ENCODE measurements at places on chromosomes 2 and 18.

DNA sequence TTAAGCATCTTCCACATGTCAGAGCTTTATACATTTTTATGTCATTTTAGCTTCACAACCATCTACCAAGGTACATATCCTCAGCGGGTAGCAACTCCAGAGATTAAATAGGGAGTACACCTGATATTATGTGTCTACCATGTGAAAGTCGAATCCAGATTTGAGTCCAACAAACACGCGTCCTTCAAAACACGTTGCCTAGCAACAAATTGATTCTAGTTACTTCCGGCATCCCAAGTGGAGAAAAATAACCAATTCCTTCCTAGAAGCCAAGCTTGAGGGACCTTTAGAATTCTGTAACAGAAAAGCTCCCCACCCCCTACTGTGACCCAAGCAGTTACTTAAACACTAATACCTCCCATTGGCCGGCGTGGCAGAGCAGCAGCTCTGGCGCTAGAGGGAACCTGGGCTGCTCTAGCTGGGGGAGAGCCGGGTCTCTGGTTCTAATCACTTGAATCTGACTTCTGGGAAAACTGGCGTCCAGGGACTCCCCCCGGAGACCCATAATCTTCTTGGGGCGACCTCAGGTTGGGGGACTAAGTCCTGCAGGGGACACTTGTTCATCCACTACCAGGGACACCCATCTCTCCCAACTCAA lies at the start of gene ERICH2:
TSS of gene ERICH2 (plus strand) at position 371 of the 598 bp plus-strand sequence. CDS start 304 bp downstream, outside the sequence.
- peak; percentile 69 for DNase-seq

DNA sequence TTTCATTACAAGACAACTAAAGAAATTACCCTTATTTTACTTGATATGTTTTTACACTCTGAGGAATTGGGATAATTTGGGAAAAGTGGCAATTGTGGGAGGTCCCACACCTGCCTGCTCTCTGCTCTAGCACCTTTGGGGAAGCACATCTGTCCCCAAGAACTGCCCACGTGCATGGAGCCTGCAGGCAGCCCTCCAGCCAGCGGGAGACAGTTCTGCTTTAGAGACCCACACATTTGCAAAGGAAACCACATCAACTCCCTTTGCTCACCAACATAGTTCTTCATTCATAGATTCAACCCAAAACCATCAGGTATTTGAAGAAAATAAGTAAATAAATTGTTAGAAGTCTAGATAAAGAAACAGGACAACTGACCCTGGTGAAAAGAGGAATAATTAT lies 239.9 kb upstream of the ID2 start:
- no peak for DNase-seq

DNA sequence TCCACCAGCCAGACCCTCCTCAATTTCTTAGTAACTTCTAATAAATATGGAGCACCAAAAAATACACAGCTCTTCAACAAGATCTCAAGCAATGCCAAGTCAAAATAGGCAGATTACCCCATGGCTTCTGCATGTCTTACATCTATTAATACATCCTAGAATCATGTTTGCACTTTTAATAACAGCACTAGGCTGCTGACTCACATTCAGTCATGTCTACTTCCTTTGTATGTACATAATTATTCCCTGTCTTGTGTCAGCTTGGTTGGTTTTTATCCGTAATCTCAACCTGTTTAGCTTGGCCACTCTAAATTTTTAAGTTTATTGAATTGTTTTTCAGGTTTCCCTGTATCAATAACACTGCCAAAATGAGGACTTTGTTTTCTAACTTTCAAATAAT lies 420.1 kb upstream of the ACVR2A start:
- no peak for DNase-seq

- no peak for DNase-seq
These were observed 319.8 kb upstream of the HNRNPA3 start for GRCh38 chr2:176892676-176893226.

DNA sequence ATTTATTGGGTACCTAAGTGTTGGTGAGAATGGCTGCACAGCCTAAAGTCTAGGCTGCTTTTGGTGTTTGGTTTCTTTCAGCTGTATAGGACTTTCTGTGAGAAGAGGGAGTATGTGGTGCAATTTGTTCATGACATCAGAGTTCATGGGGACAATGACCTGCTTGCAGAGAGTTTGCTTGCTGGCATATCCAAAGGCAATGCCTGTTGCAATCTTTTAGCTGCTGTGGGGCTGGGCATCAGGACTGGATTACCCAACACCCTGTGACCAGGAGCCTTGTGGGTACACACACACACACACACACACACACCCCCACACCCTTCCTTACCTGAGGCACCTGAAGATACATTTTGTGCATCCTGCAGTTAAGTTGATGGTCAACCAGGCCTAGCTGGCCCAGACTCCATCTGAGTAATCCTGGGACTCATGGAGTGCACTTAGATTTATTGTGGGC lies 68.4 kb downstream of the LIPG start:
- no peak for DNase-seq

DNA sequence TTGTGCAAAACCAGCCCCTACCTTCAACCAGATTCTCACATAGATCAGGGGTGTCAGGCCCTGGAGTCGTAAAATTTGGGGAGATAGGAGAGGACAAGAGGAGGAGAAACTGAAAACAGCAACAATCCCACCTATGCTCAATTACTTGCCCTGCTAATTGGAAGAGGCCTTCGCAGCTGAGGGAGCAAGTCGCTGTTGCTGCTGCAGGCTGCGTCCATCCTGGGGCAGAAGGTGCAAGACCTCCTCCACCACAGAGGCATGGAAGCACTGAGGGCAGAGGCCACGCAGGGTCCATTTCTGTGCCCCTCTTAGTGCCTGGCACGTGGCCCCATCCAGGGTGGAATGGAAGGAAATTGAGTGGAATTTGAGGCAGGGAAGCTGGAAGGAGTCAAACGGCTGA lies 36.5 kb downstream of the CNGA3 start:
- DNase-seq: no peak

DNA sequence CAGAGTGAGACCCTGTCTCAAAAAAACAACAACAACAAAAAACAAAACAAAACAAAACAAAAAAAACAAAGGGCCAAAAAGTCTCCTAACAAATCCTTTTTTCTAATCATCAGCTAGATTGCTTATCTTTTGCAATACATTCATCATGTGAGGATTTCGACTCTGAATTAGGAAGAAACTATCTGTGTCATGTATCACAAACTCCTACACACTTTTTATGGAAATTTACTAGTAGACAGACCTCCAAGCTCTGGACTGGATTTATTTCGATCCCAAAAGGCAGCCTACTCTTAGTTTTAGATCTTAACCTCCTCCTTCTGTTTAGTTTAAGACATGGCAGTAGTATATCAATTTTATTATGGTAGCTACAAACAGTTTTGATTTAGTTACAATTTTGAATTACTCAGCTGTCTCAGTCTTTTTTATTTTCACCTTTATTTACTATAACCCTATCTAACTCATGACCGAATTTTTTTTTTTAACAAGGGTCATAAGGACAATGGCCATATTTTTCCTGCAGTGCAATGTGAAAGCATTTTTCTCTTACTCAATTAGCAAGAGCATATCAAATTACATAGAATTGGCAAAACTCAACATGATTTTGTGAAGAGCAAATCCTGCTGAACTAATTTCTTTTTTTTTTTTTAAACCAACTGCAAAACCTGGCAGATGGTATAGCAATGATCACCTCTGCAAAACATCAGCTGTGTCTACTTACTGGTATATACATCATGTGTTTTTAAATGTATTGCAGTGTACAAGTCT lies 10.7 kb upstream of the CCDC88A start:
- DNase-seq: peak; percentile 96

DNA sequence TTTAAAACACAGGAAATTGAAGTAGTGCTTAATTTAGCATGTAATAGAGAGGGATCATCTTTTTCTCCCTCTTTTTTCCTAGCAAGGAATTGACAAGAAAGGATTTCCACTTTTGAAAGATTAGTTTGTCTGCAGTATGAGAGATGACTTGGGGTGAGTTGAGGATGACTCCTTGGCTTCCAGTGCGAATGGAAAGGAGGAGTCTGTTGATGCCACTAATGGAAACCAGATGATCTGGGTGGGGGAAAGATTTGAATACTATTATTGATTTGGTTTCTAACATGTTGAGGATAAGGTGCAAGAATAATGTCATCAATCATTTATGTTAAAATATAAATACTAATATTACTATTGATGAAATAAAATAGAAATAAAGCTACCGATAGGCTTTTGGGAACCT lies 205.4 kb downstream of the PPP1R1C start:
- no peak for DNase-seq

GRCh38 chr18:43819397-43819796 lies 542.1 kb upstream of the SYT4 start:
- DNase-seq: no peak

GRCh38 chr2:130920415-130921163 lies 83.9 kb downstream of the ARHGEF4 start:
- peak; percentile 84 for DNase-seq

DNA sequence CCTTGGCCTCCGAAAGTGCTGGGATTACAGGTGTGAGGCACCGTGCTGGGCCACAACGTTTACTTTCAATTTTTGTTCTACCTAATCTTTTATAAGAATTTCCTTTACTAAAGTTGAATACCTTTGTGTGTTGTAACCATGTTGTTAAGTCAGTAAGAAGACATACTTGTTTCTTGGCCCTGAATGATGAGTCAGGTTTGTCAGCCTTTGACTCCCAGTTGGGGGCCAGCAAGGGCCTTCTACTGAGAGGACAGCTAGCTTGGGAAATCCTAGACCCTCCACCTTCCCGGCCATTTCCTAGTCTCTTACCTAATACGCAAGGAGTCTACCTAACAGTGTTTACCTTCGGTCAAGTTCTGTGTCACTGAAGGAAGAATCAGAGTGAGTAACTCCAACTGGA lies 22.7 kb downstream of the MTHFD2 start:
- no peak for DNase-seq

GRCh38 chr2:167133614-167134013 lies 245.3 kb downstream of the XIRP2 start:
- DNase-seq: no peak

DNA sequence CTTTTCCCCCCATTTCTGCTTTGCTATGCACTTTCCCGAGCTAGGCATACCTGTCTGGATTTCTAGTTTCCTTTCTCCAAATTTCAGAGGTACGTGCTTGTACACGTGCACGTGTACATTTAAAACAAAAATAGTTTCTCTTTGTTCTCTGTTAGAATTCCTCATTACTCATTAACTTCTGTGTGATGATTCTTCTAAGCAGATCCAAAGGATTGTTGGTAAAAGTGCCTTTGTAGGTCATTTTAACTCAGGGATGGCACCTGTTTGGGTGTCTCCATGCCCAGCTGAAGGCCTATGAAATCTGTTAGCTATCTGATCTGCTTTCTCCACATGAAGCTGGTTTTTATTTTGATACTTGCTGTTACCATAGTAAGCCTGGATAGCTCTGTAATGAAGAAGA lies 264.3 kb downstream of the LPIN1 start:
- DNase-seq: no peak

GRCh38 chr2:67516899-67517530 lies 119.9 kb downstream of the ETAA1 start:
- no peak for DNase-seq

- DNase-seq: no peak
These were observed at the start of gene NEURL3 for GRCh38 chr2:96505231-96505889. Gene NEURL3, minus strand, starts transcription at chr2:96505357. Its CDS starts 71 bp downstream, at chr2:96505286.

DNA sequence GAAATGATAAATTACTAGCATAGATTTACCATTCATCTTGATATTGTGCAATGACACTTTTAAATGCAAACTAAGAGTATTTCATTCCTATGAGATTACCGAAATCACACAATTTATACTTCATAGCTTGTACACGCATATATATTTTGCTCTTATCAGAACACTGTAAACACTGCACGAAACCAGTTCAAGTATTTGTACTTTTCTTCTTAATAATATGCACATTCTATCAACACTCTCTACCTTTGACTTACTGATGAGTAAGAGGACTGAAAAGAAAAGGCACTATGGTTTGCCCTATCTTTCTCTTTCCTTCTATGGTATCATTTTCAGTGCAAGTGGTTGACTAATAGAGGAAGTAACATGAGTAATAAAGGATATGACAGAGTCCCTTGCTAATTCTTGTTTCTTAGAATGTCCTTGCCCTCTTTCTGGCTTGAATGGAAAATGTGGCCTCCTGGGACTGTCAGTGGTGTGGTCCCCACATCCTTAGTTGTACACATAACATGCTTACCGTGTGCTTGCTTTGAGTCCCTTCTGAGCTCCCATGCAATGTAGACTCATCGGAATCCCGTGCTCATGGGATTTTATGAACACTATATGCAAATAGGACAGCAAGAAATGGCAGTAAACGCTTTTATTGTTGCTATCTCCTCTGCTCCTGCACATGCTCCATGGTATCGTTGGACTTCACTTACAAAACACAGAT lies 363.5 kb upstream of the TNP1 start:
- DNase-seq: no peak

DNA sequence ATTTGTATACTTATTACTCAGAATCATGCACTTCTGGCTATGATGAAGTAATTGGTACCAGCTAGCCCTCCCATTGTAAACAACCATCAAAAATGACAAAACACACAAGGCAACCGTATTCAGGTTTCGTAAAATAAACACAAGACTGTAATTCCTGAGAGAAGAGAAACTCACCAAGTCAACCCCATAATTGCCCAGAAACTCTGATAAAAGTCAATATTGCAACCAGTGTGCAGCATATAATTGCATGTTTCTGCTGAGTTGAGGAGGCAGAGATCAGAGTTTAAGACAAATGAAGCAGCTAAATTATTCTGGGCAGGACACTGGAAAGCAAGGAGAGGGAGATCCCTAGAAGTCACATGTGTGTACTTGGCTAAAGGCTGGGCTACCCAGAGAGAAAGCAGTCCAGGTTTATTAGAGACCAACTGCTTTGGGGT lies 90.3 kb downstream of the ROCK2 start:
- no peak for DNase-seq

DNA sequence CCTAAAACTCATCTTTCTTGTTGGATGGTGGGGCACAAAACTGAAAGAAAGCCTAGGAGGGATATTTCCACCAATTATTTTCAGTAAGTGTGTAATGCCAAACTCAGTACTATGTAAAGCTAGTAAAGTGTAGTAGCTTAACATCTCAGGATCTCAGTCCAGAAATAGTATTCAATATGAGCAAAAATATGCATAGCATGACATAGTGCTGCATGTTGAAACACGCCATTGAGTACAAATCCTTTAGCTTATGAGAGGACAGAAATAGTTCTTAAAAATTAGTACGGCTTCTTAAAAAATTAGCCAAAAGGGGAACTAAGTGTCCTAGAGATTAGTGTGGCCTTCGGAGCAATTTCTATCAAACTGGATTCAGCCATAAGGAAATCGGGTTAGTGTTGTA lies 21.7 kb upstream of the ATL2 start:
- no peak for DNase-seq

- DNase-seq: peak; percentile 75
These were observed 59.6 kb downstream of the HPCAL1 start for GRCh38 chr2:10362096-10362897.

DNA sequence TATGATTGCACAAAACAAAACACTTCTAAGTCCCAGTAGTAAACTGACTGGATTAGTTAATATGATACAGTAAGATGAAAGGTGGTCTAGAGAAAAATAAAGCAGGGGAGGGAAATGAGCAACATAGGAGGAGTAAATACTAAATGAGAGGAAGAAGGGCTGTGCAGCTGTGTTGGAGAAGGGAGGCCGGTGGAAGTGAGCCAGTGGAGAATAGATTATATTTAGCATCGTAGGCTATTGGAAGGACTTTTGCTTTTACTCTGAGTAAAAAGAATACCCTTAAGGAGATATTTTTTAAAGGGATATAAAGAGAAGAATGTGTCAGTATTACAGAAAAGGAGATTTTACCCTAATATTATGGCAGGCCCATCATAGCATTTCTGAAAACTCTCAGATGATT lies 12.7 kb downstream of the WDR75 start:
- DNase-seq: no peak
